Ascending aorta (tissue), 2 donors: ENCODE measurements at places on chromosomes 5 and 9.
A peak's percentile ranks its signal among the peaks of the same experiment; 100 is the strongest.

GRCh38 chr5:78103232-78103918, 191.1 kb downstream of the AP3B1 start:
- peaks cover 4% of the 10 kb centered on the region for H3K36me3 ChIP-seq
- no peaks in the 10 kb centered on the region for H3K4me1 ChIP-seq
- H3K27ac ChIP-seq = no peak overlapping the region
- no peaks in the 10 kb centered on the region for H3K27me3 ChIP-seq

DNA sequence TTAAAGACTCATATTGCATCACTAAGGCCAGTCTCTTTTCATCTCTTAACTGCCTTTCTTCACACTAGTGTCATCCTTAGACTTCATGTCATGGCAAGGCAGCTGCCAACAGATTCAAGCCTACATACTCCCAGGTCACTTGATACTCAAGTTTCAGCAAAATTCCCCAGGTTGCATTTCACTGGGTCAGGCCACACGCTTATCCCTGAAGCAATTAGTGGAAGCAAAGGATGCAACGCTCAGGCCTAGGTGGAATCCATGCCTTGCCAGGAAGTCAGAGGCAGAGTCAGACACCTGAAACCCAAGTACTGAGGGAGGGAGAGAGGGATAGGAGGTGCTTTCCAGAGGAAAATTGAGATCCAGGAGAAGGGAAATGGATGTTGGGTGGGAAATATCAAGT, 28.9 kb downstream of the YIPF5 start:
- no peak overlapping the region for H3K27ac ChIP-seq
- no peak for DNase-seq
- no peaks in the 10 kb centered on the region for H3K4me1 ChIP-seq
- H3K27me3 ChIP-seq = no peaks in the 10 kb centered on the region
- H3K36me3 ChIP-seq = no peaks in the 10 kb centered on the region
- H3K4me3 ChIP-seq = no peak overlapping the region

DNA sequence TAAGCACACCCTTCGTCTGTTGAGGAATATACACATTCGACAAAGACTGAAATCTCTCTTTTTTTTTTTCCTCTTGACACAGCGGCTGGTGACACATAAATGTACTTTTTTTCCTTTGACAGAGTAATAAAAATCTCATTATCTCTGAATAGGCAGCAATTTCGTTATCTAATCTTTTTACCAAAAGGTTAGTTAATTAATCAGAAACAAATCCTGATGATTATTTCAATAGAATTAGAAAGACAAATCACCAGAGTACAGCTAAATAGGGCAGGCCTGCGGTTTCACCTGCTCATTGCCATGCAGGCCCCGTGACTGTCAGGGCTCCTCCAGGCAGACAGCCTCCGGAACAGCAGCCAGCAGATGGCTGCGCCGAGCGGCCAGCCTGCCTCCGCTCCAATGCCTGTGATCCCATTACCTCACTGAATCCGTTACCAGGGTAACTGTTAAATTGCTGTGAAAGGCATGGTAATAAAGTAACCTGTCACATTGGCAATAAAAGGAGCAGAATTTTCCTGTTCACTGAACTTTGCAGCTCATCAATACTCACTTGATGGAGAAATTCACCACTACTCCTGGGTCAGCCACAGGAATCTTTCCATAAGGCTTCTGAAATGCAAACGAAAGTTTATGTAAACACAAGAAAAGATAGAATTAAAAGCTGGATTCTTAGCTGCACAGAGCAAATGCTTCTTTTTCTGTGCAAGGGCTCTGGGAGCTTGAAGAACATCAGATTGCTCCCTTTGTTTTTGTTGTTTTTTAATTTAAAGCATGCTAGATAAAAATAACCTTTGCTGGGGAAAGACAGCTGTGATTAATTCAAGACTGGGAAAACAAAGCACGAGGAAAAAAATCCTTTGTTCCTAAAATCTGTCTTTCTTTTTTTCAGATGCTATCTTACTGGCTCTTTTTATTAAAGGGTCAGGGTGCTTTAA, 666.4 kb upstream of the ZNF608 start:
- peaks cover 3% of the 10 kb centered on the region for H3K4me1 ChIP-seq
- H3K4me3 ChIP-seq = peak overlapping the region; percentile 1
- no peaks in the 10 kb centered on the region for H3K27me3 ChIP-seq
- H3K36me3 ChIP-seq = no peaks in the 10 kb centered on the region

GRCh38 chr9:994005-994404, 17.6 kb downstream of the DMRT3 start:
- H3K4me3 ChIP-seq = no peak overlapping the region
- no peaks in the 10 kb centered on the region for H3K4me1 ChIP-seq
- H3K27ac ChIP-seq = no peak overlapping the region
- H3K36me3 ChIP-seq = no peaks in the 10 kb centered on the region
- H3K27me3 ChIP-seq = no peaks in the 10 kb centered on the region

GRCh38 chr9:88799541-88800328, 191.5 kb upstream of the S1PR3 start:
- no peaks in the 10 kb centered on the region for H3K4me1 ChIP-seq
- H3K4me3 ChIP-seq = no peak overlapping the region
- no peaks in the 10 kb centered on the region for H3K36me3 ChIP-seq
- peak; percentile 24 for DNase-seq

DNA sequence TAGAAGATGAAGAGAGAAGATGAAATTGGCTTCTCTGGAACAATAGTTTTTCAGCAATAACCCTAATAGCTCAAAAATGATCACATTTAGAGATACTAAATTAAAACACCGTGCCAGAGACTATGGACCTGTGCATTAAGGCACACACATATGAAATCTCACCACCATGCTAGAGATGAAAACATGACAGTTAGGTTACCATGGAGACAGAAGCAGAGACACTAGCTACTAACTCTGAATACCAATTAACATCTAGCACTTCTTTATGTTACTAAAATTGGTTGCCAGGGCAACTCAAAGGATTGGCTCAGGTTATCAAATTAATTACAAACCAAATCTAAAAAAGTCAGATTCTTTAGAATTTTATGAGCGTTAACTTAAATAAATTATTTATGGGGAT, 337.7 kb downstream of the PLK2 start:
- no peak overlapping the region for H3K27ac ChIP-seq
- no peaks in the 10 kb centered on the region for H3K27me3 ChIP-seq
- H3K4me3 ChIP-seq = no peak overlapping the region
- DNase-seq = no peak
- no peaks in the 10 kb centered on the region for H3K36me3 ChIP-seq

GRCh38 chr9:112764837-112765236, 14.3 kb downstream of the SNX30 start:
- H3K4me3 ChIP-seq = no peak overlapping the region
- H3K4me1 ChIP-seq = no peaks in the 10 kb centered on the region
- no peaks in the 10 kb centered on the region for H3K27me3 ChIP-seq

DNA sequence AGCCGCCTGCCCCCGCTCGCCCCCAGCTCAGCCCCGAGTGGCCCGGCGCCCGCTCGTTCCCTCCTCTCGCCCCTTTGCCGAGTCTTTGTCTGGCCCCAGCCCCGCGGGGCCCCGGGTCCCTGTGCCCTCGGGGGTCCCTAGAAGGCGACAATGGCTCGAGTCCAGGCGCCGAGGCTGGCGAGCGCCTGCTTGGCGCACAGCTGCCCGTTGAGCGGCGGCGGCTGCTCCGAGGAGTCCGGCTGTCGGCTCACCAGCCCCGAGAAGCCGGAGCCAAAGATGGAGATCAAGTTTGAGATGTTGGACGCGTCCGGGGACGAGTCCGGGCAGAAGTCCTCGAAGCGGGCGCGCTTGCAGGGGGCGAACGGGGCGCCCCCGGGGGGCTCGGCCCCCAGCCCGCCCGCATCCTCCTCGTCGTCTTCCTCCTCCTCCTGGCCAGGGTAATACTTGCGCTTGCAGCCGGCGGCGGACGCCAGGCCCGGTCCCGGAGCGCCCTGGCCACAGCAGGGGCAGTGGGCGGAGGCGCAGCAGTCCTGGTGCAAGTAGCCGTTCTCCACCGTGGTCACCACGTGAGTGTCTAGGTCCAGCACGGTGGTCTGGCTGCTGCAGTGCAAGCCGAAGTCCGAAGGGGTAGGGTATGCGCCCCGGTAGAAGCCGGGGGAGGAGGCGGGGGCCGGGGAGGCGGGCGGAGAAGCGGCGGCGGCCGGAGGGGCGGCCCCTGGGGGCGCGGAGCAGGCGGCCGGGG, 1.2 kb downstream of the IER5L start:
- H3K27me3 ChIP-seq = no peaks in the 10 kb centered on the region
- peak overlapping the region; percentile 97 for H3K27ac ChIP-seq
- no peak for DNase-seq
- H3K36me3 ChIP-seq = no peaks in the 10 kb centered on the region
- H3K4me3 ChIP-seq = peak overlapping the region; percentile 100

DNA sequence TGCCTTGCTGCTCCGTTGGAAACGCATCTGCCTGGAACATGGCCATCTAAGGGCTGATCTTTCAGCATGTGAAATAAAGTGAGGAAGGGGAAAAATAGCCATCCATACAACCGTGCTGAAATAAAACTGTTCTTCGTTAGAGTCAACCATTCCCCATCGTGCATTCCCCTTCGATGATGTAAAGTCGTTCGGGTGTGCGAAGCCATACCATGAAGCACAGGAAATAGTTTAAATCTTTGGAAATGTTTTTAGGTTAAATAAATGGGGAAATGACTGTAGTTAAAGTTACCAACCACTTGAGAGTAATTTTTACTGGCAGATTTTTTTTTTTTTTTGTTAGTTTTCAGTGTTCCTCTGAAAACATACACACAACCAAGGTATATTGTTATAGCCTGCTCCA, 302.5 kb downstream of the SH3GL2 start:
- H3K4me3 ChIP-seq = no peak overlapping the region
- DNase-seq = no peak
- no peaks in the 10 kb centered on the region for H3K36me3 ChIP-seq
- no peaks in the 10 kb centered on the region for H3K4me1 ChIP-seq
- H3K27ac ChIP-seq = no peak overlapping the region
- H3K27me3 ChIP-seq = no peaks in the 10 kb centered on the region

- no peaks in the 10 kb centered on the region for H3K4me1 ChIP-seq
- H3K4me3 ChIP-seq = no peak overlapping the region
- no peak overlapping the region for H3K27ac ChIP-seq
- no peak for DNase-seq
- H3K36me3 ChIP-seq = no peaks in the 10 kb centered on the region
These were observed 34.5 kb upstream of the TCF7 start for GRCh38 chr5:134079748-134080581.

- DNase-seq = no peak
- no peaks in the 10 kb centered on the region for H3K4me1 ChIP-seq
- H3K27ac ChIP-seq = no peak overlapping the region
- H3K27me3 ChIP-seq = no peaks in the 10 kb centered on the region
These were observed 45.7 kb upstream of the FANCC start for GRCh38 chr9:95363051-95363841.

DNA sequence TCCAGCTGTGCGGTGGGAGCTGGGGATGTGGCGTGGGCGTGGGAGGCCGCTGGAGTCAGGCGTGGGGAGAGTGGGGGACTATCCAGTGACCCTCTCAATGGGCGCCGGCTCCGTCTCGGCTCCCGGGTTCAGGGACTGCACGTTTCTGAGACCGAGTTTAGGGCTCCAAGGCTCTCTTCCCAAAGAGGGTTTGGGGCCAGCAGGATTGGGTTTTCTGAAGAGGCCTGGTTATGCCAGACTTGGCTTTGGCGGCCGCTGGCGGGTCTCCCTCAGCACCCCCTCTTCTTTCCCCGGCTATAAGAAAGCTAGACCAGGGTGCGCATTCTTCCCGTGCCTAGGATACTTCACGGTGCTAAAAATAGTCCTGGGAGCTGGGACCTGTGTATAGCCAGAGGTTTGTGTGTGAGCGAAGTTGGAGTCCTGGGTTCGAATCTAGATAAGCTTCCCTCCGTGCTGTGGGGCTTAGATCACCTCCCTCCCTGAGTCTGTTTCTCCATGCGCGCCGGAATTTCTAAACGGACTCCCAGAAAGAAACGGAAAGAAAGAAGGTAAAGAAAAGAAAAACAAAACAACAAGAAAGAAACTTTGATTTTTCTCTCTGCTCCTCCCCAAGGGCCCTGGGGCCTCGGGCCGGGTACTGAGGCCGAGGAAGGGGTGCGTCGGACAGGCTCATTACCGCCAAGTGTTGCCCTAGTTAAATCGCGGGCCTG, 5.0 kb downstream of the HAND1 start:
- H3K27me3 ChIP-seq = peaks cover 60% of the 10 kb centered on the region
- H3K4me3 ChIP-seq = no peak overlapping the region
- no peak overlapping the region for H3K27ac ChIP-seq
- no peaks in the 10 kb centered on the region for H3K36me3 ChIP-seq

- H3K27me3 ChIP-seq = no peaks in the 10 kb centered on the region
- no peak for DNase-seq
- no peak overlapping the region for H3K4me3 ChIP-seq
- H3K4me1 ChIP-seq = peaks cover 11% of the 10 kb centered on the region
- H3K36me3 ChIP-seq = no peaks in the 10 kb centered on the region
These were observed 151.0 kb downstream of the C5orf15 start for GRCh38 chr5:133817456-133817855.

DNA sequence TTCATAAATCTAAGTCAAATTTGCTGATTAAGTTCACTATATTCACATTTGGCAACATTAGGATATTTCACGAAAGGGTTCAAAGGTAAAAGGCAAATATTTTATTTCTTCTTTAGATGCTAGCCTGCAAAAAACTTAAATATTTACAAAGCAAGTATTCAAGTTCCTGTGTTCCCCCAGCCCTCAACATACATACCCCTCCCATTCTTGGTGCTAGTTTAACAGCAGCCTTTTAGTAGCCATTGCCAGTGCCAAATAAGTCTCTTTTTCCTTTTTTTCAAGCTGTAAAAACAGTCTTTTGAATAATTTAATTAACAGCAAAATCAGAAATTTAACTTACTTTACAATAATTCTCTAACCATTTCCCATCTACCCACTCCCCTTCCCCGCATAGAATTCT, 288.5 kb upstream of the TMEM161B start:
- H3K27ac ChIP-seq = no peak overlapping the region
- H3K4me1 ChIP-seq = no peaks in the 10 kb centered on the region
- H3K4me3 ChIP-seq = no peak overlapping the region
- DNase-seq = no peak
- H3K27me3 ChIP-seq = no peaks in the 10 kb centered on the region

- H3K4me1 ChIP-seq = peaks cover 3% of the 10 kb centered on the region
- H3K27ac ChIP-seq = no peak overlapping the region
- no peaks in the 10 kb centered on the region for H3K27me3 ChIP-seq
- DNase-seq = no peak
These were observed 56.1 kb downstream of the GRIA1 start for GRCh38 chr5:153546566-153546965.

- DNase-seq = no peak
- no peaks in the 10 kb centered on the region for H3K36me3 ChIP-seq
- H3K27me3 ChIP-seq = no peaks in the 10 kb centered on the region
- H3K4me3 ChIP-seq = no peak overlapping the region
- H3K4me1 ChIP-seq = no peaks in the 10 kb centered on the region
- H3K27ac ChIP-seq = no peak overlapping the region
These were observed 226.8 kb upstream of the IRX4 start for GRCh38 chr5:2109566-2109965.

DNA sequence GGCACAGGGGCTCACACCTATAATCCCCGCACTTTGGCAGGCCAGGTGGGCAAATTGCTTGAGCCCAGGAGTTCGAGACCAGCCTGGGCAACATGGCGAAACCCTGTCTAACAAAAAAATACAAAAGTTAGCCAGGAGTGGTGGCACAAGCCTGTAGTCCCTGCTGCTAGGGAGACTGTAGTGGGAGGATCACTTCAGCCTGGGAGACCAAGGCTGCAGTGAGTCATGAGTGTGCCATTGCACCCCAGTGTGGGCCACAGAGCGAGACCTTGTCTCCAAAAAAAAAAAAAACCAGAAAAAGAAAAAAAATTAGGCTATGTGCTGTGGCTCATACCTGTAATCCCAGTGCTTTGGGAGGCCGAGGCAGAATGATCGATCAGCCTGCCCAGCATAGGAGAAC, 58.5 kb upstream of the EIF4EBP3 start:
- no peaks in the 10 kb centered on the region for H3K4me1 ChIP-seq
- no peaks in the 10 kb centered on the region for H3K27me3 ChIP-seq
- H3K4me3 ChIP-seq = no peak overlapping the region
- no peak overlapping the region for H3K27ac ChIP-seq
- H3K36me3 ChIP-seq = peaks cover 7% of the 10 kb centered on the region
